NCI-H446 (cell line): ENCODE measurements at places on chromosomes 16 and 17.

GRCh38 chr17:41787021-41787418 is 509 bp upstream of the JUP start:
- DNase-seq = no peak

- no peak for DNase-seq
These were observed 17.5 kb downstream of the ABHD15 start for GRCh38 chr17:29549177-29549923.

- no peak for DNase-seq
These were observed 78.8 kb upstream of the CBX4 start for GRCh38 chr17:79917902-79918484.

GRCh38 chr16:56408379-56409098 is 16.8 kb downstream of the AMFR start:
- no peak for DNase-seq
